ENCODE measurements at places on chromosomes 2 and 18. TPM values are rescaled to one million over a fixed set of nuclear protein-coding genes. Genes with fewer than 3 reads are reported as not detected.

Gene RALB
- total RNA-seq = 48.5 TPM

- DNase-seq = no peak
Observed at GRCh38 chr2:207219081-207219630, 53.4 kb upstream of the KLF7 start.

GRCh38 chr2:229313591-229313990, 42.5 kb upstream of the PID1 start:
- no peak for DNase-seq

DNA sequence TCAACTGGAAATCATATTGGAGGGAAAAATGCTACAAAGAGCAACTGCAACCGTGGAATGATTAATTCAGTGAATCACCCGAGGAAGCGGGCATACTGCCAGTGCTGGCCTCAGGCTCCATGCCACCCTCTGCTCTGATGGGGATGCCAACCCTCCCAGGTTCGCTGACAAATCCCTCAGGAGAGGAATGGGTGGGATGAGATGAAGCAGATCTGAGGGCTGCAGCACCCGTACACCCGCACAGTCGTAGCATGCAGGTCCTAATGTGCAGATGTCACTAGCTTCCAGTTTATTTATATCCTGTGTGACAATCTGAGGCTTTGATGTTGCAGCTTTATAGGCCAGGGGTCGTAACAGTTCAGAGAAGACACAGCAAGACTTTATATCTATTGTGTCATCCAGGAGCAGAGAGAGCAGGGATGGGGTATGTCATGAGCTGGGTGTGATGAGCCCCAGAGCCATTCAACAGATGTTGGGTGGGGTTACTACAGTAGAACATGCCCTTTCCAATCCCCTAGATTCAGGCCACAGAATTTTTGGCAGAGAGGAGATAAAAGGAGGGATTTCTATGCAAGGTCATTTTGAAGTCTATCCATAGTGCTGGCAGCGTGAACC, 44.6 kb downstream of the DPP4 start:
- no peak for DNase-seq

- no peak for DNase-seq
Observed at GRCh38 chr18:51980101-51980500, 359.9 kb upstream of the DCC start.

DNA sequence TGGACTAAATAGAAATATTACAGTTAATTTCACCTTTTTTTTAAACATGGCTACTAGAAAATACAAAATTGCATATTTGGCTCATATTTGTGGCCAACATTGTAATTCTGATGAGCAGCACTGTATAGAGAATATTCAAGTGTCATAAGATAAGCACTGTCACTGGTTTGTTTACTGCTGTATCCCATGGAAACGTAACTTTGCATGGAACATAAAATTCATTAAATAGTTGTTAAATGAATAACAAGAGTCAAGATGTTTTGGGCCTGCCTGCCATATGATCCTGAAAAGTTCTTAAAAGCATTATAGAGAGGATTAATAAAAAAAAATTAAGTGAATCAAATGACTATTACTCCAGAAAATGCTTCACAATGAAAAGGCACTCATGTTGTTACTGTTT, 763.7 kb upstream of the CRIM1 start:
- no peak for DNase-seq

DNA sequence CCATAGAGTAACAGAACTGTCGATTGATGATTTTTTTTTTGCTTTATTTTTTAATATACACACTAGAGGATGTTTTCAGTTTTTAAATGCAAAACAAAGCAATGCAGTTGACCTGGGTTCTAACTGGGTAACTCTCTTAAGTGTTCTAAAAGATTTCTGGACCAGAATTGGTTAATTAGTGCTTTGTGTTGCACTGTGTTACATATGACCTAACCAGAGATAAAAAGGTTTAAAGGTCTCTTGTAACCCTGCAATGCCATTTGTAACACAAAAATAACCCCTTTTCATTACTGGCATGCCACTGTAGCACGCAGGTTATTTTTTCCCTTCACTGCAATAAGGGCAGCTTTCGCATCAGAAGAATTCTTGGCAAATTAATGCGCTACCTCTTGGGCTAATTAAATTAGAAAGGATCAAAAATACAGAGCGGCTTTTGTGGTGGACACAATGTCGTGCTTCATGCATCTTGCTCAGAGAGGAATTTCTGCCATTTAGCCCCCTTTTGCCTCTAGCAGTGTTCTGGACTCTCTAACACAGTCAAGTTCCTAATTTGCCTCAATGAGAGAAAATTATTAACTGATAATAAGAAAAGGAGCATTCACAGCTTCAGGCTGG, 250.8 kb upstream of the ZEB2 start:
- DNase-seq = no peak

DNA sequence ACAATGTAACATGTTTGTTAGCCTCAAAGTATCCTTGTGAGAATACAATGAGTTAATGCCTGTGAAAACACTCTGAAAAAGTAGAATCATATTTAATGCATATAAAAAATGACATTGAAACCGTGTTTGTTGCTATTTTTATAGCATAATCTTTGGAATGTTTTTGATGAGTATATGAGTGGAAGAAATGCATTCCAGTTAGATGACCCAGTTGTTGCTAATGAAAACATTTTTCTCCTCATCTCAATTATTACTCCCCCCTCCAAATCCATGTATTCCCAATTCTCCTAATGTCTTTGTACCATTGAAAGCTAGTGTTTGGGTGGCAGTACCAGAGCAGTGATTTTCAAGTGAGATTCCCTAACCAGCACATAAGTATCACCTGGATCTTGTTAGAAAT, 67.1 kb upstream of the DSEL start:
- DNase-seq = no peak

GRCh38 chr2:10447300-10447894, 730 bp downstream of the ODC1 start:
- no peak for DNase-seq

Measured in sigmoid colon (tissue), 7 donors.